ENCODE measurements at places on chromosomes 5 and 9.

GRCh38 chr5:146107901-146108300 is 2.5 kb upstream of the PLAC8L1 start:
- no peak for DNase-seq

- no peak for DNase-seq
These were observed 12.6 kb upstream of the ASPN start for GRCh38 chr9:92494856-92495255.

GRCh38 chr9:88645172-88645878 is 110.3 kb downstream of the NXNL2 start:
- no peak for DNase-seq

- DNase-seq = no peak
These were observed 4.1 kb downstream of the PTCH1 start for GRCh38 chr9:95512709-95513095.

DNA sequence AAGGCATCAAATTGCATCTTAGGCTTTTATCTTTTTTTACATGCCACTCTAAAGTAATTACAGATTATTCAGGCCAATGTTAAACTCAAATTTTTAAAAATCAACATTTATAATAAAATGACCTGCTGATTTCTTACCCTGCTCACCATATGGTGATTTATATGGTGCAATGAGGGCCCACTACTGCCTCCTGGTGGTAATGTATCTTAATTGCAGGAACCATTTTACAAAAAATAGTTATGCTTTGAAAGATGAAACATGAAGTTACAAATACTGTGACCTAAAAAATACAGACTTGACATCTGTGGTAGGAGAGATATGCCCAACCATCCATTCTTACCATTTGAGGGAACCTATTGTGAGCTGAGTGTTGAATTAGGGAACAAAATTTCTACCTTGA is 292.6 kb upstream of the TAS2R1 start:
- DNase-seq = no peak
